ENCODE measurements at places on chromosomes 11 and 22.

- DNase-seq, result no peak
These were observed 20.7 kb upstream of the NCF4 start for GRCh38 chr22:36840106-36840505.

GRCh38 chr11:67301951-67302516, 1.3 kb upstream of the SSH3 start:
- DNase-seq, result no peak

GRCh38 chr11:66593303-66593635, 284 bp downstream of the CCS start:
- DNase-seq, result no peak

DNA sequence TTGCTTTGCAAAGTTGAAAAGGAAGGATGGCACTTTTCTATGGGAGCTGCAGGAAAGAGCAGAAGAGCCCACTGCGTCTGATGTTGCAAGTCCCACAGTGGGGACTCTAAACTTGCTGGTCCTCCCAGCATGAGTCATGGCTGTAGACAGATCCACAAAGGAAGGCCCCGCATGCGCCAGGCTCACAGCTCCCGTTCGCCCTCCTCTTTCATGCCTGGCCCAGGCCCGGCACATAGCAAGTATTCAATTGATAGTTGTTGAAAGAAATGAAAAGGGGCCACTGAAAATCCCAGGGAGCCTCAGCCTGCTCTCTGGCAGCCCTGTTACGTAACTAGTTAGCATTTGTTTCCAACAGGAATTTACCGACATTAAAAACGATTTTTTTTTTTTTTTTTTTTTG, 18.9 kb downstream of the AP1B1 start:
- no peak for DNase-seq

GRCh38 chr11:110435780-110436717, 6.3 kb downstream of the FDX1 start:
- no peak for DNase-seq

- no peak for DNase-seq
These were observed at the start of gene SMIM35 for GRCh38 chr11:118086913-118087768. TSS of gene SMIM35 (minus strand) at chr11:118086963. CDS start at chr11:118086757, 206 bp downstream.

- DNase-seq, result no peak
These were observed 49.3 kb downstream of the CABIN1 start for GRCh38 chr22:24060375-24060788.

DNA sequence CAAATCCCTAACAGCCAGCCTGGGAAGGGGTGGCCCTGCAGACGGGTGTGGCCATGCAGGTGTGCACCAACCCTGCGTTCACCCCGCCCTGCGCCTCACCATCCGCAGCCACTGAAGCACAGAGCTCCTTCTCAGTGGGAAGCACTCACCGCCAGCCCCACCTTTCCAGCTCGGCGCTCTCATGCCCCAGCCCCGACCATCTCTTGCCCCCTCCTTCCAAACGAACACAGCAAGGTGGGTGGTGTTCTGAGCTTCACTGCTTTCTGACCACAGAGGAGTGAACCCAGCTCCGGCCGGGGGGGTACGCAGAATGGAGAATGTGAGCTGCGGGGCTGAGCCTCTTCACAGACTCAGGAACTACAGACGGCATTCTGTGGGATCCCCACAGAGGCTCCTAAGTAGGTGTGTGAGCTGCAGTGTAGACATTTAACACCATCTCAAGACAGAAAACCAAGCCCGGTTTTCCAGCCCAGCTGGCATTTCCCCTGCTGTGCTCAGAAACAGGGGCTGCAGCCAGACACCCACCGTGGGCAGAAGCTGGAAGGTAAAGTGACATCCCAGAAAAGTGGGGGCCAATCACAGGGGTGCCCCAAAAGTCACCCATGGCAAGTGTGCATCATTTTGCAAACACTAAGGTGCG, 88.4 kb upstream of the RTL6 start:
- no peak for DNase-seq

DNA sequence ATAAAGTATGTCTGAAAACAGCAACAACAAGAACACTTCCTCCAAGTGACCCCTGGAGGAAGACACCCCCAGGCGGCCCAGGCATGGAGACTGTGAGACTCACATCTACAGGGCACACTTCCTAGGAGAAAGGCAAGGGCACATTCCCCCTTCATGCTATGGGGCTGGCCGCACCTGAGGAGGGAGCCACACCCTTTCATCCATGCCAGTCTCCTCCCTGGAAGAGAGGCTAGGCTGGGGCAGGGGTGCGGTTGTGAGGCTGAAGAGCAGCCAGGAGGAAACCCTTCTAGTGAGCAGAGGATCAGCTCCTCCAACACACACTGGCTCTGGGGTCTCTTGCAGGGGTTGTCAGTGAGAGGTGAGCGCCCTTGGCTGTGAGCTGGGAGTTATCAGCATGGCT, 678.8 kb downstream of the NTM start:
- no peak for DNase-seq

- DNase-seq, result no peak
These were observed 675.3 kb downstream of the BRD1 start for GRCh38 chr22:49152127-49152938.

DNA sequence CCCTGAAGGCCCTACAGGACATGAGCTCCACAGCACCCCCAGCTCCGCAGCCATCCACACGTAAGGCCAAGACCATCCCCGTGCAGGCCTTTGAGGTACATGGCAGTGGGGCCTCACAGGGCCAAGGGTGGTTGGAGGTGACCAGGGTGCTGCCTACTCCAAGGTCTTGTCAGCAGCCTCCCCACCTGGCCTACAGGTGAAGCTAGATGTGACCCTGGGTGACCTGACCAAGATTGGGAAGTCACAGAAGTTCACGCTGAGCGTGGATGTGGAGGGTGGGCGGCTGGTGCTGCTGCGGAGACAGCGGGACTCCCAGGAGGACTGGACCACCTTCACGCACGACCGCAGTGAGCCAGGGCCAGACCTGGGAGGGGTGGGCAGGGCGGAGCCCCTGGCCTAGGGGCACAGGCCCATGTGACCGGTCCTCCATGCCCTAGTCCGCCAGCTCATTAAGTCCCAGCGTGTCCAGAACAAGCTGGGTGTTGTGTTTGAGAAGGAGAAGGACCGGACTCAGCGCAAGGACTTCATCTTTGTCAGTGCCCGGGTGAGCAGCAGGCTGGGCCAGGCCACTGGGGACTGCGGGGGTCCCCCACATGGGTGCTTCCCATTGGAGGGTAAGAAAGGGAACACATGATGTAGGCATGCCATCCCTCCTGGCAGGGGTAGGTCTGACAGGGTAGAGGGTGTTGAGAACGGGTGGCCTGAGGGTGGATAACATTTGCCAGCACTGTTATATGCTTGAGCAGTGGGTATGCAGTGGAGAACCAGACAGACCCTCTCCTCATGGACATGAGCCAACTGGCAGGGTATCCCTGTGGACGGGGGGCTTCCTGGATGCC, 5.6 kb downstream of the INPPL1 start:
- DNase-seq, result no peak

GRCh38 chr11:67268962-67269268, 2.6 kb downstream of the GRK2 start:
- DNase-seq, result no peak

- no peak for DNase-seq
These were observed 126.6 kb downstream of the BCR start for GRCh38 chr22:23306926-23307325.

DNA sequence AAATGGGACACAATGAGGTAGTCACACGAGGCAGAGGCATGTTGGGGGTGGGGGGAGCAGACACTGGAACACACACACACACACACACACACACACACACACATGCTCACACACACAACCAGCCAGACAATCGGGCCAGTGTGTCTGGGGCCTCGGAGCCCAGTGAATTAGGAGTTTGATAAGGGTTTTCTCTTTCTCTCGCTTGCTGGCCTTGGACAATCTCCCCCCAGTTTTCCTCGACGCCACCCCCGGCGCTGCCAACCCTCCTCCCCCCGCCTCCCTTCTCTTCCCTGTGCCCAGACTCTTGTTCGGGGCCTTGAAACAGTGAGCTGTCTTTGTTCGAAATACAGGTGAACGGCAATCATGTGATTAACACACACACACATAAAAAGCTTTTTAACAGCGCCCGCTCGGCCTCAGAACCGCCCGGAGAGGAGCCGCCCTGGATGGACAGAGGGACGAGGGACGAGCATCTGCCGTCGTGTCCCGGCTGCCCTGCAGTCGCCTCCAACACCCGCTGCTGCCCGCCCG, 1.5 kb upstream of the SOX10 start:
- DNase-seq, result no peak

GRCh38 chr22:22069450-22070370, 87.1 kb upstream of the TOP3B start:
- DNase-seq, result no peak

DNA sequence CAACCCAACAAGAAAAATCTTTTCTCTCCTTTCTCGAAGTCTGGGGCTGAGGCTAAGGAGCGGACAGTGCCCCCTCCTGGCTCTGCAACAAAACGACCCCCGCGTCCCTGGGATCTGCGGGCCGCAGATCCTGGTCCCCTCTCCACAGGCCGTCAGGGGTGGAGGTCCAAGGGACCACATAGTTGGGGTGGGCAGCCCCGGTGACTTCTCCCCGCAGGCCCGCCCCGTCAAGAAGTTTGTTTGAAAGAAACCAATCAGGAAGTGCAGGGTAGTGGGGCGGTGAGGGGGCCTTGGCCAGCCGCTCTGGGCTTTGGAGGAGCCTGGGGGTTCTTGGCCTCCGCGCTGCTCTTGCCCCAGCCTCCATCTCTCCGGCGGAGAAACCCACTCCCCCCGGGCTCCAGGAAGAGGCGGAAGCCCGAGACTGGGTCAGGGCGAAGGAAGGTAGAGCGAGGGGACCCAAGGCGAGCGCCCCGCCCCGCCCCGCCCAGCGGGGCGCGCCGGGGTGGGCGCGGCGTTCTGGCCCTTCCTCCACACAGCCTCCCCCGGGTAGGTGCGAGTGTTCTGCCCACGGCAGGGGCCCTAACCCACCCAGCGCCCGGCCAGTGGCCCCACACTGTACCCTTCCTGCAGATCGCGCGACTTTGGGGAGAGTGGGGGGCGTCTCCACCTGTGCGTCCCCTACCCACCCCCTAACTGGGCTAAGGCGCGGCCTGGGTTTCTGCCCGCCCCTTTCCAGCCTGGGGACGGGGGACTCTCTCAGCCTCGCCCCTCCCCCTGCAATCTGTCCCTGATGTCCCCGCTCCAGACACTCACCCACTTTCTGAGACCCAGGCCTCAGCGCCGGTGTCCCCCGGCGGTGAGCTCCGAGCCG, 1.3 kb downstream of the TP53I11 start:
- no peak for DNase-seq

DNA sequence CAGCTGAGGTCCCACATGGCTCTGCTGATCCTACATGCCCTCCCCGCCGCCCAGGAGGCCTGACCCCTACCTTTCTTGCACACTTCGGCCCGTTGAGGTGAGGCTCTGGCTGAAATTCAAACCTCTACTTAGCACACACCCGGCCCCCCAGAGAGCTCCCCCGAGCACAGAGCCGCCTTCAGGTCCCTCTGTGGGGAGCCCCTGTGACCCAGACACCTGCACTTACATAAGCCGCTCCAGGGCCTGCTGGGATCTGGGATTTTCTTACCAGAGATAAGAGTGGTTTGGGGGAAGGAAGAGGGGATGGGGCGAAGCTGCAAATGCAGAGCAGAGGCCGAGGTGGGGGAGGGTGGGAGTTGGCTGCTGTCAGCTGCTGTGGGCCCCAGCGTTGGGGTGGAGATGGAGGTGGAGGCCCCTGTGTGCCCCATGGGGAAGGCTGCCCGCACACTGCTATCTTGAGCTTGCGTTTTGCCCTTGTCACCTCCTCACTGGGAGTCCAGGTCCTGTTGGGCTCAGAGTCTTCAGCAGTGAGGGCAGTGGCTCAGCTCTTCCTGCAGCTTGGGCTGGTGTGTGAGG, 30.6 kb downstream of the CAPN1 start:
- no peak for DNase-seq

- DNase-seq, result no peak
These were observed 149.5 kb downstream of the PGR start for GRCh38 chr11:100980156-100980555.

DNA sequence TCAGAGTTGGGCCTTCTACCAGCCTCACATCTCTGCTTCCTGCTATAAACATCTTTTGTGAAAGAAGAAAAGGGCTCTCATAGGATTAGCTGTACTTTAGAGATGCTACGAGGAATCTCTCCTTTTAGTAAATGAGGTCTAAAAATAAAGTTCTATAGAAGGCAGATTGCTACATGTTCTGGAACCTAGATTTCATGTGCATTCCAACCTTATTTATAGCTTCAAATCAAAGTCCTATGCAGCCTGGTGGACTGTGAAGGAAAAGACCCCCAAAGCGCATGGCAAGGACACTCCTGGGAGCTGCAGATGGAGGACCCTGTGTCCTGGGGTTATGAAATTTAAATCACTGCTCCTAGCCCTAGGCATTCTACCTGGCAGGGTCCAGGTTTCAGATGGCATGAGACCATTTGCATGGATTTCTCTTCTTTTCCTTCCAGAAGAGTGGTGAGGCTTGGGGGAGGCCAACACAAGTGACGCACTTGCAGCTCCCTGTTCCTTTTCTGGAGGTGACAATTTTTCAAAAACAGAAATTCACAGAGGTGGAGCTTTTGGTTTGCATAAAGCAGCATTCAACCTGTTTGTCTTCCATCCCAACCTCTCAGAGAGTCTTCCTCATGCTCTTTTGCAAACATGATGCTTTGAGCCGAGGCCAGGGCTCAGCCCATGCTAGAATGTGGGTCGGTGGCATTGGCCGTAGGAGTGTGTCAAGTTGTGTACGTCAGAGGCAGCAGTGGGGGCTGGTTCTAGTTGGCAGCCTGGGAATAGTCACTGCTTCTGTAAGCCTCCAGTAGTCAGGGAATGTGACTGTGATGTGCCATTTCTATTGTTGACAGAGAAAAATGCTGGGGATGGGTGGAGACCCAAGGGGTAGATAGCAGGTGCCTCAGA, 6.3 kb downstream of the CRY2 start:
- DNase-seq, result no peak

DNA sequence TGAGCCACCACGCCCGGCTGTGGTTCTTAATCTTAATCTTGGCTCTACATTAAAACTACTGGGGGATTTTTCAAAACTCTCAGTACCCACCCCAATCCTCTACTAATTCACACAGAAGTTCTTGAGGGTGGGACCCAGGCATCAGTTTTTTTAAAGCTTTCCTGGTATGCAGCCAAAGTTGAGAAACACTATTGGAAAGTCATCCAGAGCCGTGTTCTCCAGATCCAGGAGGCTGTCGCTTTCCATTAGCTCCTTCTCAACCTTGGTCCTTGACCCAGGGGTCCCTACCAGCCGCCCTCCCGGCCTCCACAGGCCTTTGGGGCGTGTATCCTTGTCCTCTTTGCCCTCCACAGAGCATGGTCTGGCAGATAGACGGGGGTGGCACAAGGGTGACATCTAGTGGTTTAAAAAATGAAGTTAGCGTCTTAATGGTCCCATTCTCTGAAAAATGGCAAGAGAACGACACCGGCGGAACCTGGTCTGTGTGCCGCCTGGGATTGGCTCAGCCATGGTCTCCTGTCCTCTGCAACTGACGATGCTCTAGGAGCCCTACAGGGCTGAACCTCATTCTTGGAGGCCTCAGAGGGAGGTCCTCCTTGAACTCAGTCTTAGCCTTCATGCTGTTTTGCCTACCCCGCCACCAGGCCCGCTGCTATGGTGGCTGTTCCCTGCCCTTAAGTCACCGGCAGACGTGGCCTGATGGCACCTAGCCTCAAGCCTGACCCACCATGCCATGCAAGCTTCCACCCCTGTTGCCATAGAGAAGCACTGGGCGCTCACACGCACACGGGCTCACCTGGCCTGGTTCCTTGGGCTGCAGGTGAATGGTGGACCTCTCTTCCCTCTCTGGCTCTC, 152.0 kb upstream of the SYN3 start:
- no peak for DNase-seq
